ENCODE measurements at places on chromosomes 13 and 19.

DNA sequence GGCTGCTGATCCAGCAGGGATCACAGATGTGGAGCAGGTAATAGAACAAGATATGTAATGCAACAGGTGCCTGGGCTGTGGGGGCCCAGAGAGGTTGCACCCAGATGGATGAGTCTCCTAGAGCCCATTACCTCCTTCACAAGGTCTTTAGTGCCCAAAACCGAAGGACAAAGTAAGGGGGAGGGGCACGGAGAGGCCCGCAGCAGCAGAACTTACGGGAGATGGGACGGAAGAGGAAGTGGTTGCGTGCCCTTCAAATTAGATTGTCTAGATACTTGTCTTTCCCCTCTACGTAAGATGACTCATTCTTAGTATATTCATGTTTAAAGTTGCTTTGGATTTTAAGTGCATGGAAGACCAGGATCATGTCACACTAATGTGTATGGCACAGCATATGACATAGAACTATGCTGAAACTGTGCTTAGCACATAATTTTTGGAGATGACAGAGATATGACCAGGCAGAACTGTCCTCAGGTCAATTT, 5.7 kb upstream of the MRPS31 start:
- DNase-seq, result peak; percentile 88

DNA sequence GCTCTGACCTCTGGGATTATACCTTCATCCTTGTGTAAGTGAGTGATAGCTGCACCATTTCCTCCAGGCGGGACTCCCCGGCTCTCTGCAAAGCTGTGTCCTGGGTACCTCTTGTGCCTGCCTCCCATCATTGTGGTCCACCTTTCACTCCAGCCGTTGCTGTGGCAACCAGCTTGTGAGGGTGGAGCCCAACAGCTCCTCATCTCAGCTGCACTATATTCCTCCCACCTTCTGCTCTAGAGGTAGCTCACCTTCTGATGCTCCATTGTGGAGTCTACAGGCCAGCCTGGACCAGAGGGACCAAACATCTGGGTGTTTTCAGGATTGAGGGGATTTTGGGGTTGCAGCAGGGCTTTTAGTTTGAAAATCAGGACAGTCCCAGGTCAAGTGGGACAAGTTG, 708.2 kb downstream of the UQCRFS1 start:
- no peak for DNase-seq

- no peak for DNase-seq
Measured at GRCh38 chr19:36489920-36490415, 607 bp upstream of the ZNF566 start.

- DNase-seq, result no peak
Measured at GRCh38 chr19:10683064-10683426, 18.2 kb upstream of the QTRT1 start.

DNA sequence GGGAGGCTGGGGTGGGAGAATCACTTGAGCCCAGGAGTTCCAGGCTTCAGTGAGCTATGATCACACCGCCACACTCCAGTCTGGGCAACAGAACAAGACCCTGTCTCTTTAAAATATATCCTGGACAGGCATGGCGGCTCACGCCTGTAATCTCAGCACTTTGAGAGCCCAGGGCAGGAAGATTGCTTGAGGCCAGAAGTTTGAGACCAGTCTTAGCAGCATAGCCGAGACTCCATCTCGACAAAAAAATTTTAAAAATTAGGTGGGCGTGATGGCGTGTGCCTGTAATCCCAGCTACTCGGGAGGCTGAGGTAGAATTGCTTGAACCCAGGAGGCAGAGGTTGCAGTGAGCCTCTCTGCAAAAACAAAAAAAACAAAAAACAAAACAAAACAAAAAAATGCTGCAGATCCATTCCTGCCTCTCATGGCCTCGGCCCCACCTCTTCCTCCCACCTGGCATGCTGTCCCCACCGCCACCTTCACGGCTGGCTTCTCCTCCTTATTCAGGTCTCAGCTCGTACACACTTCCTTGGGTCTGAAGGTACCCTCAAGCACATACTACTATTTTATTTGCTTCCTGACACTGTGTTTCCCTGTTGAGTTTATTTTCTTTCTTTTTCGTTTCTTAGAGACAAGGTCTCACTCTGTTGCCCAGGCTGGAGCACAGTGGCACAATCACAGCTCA, 5.3 kb downstream of the RFX1 start:
- DNase-seq, result no peak

DNA sequence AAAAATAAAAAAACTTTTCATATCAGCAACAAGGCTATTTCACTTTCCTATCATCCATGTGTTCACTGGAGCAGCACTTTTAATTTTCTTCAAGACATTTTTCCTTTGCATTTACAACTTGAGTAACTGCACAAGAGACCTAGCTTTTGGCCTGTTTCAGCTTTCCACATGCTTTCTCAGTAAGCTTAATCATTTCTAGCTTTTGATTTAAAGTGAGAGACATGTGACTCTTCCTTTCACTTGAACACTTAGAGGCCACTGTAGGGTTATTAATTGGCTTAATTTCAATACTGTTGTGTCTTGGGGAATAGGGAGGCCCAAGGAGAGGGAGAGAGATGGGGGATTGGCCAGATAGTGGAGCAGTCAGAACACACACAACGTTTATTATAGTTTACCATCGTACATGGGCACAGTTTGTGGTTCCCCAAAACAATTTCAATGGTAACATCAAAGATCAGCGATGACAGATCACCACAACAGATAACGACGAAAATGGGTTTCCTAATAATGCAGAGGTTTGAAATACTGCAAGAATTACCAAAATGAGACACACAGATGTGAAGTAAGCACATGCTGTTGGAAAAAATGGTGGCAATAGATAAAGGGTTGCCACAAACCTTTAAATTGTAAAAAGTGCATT, 117.6 kb downstream of the GGACT start:
- no peak for DNase-seq

DNA sequence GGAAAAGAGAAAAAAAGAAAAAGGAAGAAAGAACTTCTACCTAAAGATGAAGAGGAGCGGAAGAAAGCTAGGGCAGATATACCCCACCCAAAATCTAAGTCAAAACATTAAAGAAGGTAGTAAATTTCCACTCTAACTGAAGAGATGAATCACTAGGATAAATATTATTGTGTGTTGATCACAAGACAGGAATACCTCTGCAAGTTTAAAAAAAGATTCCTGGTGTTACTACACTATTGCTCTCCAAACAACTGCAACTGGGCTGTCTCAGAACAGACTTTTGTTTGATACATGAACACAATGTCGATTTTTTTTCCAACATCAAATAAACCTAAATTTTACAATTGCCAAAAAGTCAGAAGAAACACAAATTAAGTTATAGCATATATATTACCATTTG, 6.8 kb downstream of the HSPH1 start:
- DNase-seq, result no peak

- DNase-seq, result peak; percentile 9
Measured at GRCh38 chr13:96090240-96091101, 564 bp downstream of the HS6ST3 start.

DNA sequence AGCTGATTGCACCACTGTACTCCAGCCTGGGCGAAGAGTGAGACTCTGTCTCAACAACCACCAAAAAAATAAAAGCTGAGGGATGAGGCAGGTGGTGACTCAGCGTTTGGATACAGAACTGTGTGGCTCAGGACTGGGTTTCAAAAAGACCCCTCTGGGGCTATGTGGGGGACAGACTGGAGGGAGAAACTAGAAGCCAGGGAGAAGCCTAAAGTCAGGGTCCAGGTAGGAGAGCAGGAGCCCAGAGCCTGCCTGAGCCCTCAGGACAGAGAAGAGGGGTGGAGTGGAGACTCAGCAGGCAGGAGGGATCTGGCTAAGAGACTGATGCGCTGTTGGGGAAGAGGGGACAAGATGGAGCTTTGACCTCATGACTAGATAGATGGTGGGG, 1.8 kb upstream of the CD37 start:
- no peak for DNase-seq

- no peak for DNase-seq
Measured at GRCh38 chr19:483332-484072, 12.8 kb upstream of the MADCAM1 start.

- DNase-seq, result no peak
Measured at GRCh38 chr13:30972888-30973377, 40.5 kb downstream of the TEX26 start.

GRCh38 chr13:80437231-80437630, 96.3 kb upstream of the SPRY2 start:
- no peak for DNase-seq

GRCh38 chr19:10006335-10006708, 4.0 kb downstream of the COL5A3 start:
- DNase-seq, result no peak

- no peak for DNase-seq
Measured at GRCh38 chr13:33863188-33863789, 45.3 kb downstream of the RFC3 start.

GRCh38 chr13:45511310-45512097, 46.8 kb downstream of the COG3 start:
- peak; percentile 82 for DNase-seq

GRCh38 chr13:46495651-46496050, 57.3 kb upstream of the LRCH1 start:
- no peak for DNase-seq

DNA sequence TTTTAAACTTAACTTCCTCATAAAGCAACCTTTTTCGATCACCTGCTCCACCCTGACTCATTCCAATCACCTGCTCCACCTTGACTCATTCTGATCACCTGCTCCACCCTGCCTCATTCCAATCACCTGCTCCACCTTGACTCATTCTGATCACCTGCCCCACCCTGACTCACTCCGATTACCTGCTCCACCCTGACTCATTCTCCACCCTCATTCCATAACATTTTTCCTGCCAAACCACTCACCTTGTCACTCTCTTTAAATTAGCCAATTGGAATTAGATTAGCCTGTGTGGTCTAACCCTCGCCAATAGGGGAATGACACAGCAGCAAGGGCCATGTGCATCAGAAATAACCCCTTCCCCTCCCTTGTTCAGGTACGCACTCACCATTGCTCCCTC, 31.9 kb upstream of the ZNF83 start:
- no peak for DNase-seq

GRCh38 chr13:19590423-19590822, 29.1 kb upstream of the TPTE2 start:
- no peak for DNase-seq

- peak; percentile 91 for DNase-seq
Measured at GRCh38 chr19:38676023-38676877, 28.8 kb downstream of the ACTN4 start.

DNA sequence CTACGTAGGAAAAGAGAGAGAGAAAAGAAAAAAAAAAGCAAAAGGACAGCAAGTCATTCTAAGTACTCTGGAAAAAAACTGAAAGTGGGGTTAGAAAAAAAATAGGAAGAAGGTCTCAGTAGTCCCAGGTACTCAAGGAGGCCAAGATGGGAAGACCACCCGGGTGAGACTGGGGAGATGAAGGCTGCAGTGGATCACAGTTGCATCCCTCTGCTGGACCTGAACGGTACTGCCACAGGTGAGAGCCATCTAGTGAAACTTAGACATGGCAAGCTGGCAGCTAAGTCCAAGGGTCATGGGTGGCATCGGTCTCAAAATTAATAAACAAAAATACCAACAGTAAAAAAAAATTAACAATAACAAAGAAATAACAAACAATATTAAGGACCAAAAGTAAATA, 41.0 kb upstream of the ZNF91 start:
- peak; percentile 24 for DNase-seq

DNA sequence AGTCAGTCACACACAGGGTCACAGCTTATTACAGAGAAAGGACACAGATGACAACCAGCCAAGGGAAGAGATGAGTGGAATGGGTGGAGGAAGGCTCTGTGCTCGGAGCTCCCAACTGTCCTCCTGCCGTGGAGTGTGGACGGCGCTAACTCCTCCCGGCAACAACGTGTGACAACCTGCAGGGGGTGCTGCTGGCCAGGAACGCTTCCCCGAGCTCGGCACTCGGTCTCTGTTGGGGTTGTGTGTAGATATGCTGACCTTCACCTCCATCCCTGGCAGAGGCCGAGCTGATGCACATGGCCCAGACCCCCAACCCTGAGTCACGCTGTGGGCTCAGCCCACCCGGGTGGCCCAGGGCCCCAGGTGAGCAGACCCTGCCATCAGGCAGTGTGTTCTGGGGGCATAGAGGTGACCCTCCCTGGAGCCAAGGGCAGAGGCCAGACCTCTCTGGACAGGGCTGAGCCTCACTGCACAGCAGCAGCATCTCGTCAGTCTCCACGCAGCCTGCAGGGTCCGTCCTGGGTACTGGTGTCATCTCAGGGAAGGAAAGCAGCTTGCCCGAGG, 14.1 kb downstream of the ZNF444 start:
- no peak for DNase-seq

DNA sequence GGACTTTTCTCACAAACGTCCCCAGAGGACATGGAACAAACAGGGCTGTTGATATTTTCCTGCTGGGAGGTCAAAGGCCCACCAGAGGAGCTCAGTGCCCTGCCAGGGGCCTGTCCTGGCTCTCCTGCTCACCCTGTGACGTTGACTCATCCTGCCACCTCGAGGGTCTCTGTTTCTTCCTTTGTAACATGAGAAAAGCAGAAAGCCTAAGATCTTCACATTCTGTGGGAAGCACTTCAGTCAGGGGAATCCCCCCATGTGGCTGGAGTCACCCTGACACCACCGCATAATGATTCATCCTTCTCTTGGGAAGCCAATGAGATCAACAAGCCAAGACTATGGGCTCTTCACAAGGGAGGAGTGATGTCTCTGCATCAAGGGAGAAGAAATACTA, 147.9 kb downstream of the KATNAL1 start:
- DNase-seq, result no peak

DNA sequence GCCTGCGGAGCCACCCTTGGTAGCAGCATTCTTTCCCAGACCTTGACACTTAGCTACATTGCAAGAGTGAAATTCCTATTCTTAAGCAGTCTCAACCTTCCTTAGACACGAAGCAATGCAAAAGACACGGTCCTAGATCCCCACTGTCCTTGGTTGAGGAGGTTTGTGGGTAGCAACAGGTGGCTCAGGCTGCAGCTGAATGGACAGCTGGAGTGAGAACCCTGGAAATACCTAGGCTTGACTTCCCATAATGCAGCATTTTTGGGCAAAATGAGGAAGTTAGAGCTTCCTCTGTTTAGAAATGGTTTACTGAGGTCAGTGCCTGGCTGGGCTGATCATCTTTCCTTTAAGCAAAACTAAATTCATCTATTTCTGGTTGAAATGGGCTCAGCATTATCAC, 296.6 kb downstream of the RFC3 start:
- DNase-seq, result peak; percentile 40

GRCh38 chr13:99353836-99354235, 46.6 kb upstream of the GPR183 start:
- no peak for DNase-seq

DNA sequence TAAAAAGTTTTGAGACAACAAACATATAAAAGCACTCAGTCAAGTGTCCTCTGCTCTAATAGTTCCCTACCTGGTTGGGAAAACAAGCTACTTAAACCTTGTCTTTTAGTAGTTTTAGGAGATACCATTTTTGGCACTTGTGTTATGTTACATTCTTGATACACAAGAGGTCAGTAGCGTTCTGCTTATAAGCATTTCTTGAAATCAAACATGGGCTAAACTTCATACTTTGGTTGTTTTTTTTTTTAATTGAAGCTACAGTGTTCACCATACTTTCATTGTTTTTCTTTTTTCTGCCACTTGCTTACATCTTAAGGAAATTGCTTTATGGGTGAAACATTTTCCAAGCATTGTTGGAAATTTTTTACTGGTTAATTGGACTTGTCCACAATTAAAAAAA, 12.9 kb downstream of the NHLRC3 start:
- DNase-seq, result peak; percentile 45
